ENCODE measurements at places on chromosomes 5 and 9.

- DNase-seq = no peak
Observed at GRCh38 chr9:107685901-107686300, 196.3 kb upstream of the KLF4 start.

DNA sequence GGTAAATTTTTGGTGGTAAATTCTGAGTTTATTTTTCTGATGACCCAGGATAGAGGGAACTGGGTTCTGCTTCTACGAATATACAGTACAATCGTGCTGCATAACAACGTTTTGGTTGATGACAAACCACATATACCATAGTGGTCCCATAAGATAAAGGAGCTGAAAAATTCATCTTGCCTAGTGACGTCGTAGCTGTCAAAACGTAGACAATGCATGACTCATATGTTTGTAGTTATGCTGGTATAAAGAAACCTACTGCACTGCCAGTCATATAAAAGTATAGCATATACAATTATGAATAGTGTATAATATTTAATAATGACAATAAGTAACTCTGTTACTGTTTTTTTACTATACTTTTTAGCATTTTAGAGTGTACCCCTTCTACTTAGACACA is 244.0 kb downstream of the GAS1 start:
- DNase-seq = no peak

- no peak for DNase-seq
Observed at GRCh38 chr5:1745123-1745795, 54.4 kb downstream of the MRPL36 start.

DNA sequence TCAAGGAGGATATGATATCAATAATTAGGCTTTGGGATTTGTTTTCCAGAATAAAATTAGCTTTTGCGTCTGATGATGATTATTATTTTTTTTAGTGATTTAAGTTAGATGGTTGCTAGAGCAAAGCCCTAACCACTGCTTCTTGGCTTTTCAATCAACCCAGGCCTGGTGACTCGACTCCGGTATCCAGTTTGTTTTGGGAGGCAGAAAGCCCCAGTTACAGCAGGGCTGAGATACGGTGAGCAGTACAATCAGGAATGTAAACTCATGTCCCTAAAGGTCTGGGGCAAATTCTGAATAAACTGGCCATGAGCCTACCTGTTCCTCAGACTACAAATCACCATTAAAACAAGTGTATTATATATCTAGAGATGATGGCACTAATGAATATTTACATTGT is 24.4 kb upstream of the CYFIP2 start:
- no peak for DNase-seq

DNA sequence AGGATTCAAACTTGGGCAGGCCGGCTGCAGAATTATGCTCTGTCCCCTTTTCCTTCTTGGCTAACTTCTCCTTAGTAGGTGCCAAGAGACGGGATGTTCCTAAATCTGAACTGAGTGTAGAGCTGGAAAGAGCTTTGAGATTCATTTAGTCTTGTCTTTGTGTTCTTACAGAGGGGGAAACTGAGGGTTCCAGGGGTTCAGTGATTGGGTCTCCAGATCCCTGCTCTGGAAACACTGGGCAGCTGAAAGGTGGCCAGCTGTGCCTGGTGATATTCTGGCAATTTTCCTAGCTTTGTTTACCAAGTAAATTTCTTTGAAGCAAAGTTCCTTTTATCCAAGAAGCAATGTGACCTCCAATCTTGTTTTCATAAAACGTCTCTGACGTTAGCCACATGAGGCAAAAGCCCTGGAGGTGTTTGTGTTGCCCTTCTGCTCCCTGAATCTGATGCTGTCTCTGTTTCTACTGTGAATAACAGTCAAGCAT is 288.7 kb downstream of the ZSWIM6 start:
- DNase-seq = no peak

GRCh38 chr5:175168882-175169507 is 275.0 kb downstream of the DRD1 start:
- DNase-seq = no peak

DNA sequence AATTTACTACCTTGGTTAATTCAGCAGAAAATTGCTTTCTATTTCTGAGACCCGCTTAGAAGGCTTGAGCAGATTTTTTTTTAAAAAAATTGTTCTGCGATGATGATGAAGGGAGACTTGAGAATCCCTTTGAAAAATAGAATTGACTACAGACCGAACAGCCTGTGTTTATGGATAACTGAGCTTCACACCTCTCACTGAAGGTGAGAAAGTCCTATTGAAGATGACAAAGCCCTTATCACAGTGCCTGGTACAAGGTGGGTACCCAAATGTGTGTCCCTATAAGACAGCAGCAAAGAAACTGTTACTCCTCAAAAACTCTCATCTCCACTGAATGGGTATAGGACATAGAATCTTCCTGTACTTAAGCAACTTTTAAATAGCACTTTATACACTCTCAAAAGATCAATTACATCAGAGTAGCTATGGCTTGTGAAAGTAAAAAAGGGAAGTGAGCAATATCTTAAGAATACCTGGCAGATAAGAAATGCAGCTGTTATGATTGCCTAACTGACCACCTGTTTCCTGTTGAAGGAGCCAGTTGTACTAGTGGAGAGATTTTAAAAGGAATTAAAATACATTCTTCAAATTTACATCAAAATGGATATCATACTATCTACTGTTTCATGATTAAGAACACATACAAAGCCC is 419.7 kb downstream of the CHSY3 start:
- DNase-seq = no peak

DNA sequence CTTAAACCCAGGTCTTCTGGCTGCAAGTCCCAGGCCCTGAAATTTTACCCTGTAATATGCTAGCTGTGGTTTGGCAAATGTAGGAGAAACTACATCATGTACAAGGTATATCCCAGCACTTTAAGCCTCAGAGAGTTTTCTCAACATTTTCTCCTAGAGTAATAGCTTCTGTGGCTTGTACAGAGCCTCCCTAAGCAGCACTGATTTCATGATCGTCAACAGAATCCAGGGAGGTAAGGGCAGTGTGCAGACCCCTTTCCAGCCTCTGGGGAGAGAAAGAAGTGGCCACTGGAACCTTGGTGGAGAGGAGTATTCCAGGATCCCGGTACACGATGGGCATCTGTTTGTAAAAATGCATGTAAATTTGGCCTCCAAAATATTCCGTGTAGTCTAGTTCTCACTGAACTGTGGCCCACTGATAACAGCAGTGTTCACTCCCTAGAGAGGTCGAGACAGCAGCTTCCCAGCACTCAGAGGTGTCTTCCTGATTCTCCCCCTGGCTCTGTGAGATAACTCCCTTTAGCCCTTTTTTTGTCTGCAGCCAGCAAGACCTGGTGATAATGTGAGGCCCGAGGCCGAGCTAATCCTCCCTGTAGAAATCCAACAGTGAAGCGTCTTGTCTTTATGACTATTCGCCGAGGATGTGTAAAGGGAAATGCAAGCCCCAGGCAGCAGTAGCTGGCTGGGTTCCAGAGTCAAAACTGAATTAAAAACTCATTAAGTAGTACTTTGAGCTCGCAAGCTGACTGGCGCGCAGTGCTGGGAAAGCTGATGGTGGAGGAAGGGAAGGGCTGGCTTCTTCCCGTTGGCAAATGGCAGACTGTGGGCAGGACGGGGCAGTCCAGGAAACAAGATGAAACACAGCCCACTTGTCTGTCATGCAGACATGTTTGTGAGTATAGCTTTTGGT is 59.0 kb downstream of the MAP1B start:
- no peak for DNase-seq

DNA sequence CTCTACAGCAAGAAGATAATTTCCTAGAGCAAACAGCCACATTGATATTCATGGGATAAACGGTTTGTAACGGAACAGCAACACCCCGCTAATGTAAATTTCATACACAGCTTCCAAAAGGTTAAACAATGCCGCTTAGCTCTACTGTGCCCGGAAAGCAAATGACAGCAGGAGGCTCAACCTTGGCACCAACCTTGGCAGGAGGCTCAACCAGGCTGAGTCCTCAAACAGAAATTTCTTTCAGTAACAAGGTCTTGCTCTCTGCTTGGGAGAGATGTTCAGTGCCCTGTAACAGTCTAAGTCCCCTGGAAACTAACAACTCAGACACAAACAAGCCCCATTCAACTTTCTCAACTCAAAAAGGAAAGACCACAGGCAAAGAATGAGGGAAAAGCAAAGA is 11.1 kb upstream of the PPP1R2B start:
- no peak for DNase-seq

GRCh38 chr5:66617991-66618768 is 22.0 kb downstream of the MAST4 start:
- DNase-seq = no peak

GRCh38 chr5:176916337-176916736 is 17.2 kb upstream of the HK3 start:
- no peak for DNase-seq

DNA sequence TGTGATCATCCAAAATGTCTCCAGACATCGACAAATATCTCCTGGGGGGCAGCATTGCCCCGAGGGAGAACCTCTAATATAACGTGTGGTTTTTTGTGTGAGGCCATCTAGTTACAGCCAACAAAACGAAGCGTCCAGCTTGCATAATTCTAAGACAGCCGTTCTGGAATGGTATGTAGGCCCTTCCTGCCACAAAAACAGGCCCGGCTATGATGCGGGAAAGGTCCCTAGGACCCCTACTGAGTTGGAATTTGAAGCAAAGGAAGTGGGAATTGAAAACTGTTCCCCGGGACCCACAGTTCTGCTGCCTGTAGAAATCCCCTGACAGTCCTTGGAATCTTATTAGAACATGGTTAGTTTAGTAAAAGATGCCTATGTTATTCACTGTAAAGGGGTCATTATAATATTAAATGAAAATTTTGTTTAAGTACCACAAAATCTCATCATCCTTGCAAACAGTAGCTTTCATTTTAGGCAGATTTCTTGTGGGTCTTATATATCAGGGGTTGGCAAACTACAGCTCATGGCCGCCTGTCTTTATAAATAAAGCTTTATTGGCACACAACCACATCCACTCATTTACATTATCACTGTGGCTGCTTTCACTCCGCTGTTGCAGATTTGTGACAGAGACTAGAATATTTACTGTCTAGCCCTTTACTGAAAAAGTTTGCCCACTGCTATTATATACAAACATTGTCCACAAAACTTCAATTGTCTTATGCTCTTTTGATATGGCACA is 70.7 kb downstream of the MSX2 start:
- DNase-seq = no peak

- DNase-seq = no peak
Observed at GRCh38 chr5:6723122-6723815, 10.0 kb downstream of the TENT4A start.

GRCh38 chr9:120865176-120865575 is 11.8 kb downstream of the PHF19 start:
- no peak for DNase-seq

Data from stimulated activated CD4-positive, alpha-beta T cell treated with anti-CD3 and anti-CD28 coated beads, Interleukin-12 subunit alpha, Interleukin-12 subunit beta, amount 100 ng/mL, for 48 hours (primary cell).